ENCODE measurements at places on chromosomes 5 and 9.

- no peak for DNase-seq
Measured at GRCh38 chr5:149419532-149419858, 40.4 kb upstream of the IL17B start.

- DNase-seq, result no peak
Measured at GRCh38 chr9:135335691-135336181, 143.8 kb upstream of the PPP1R26 start.

DNA sequence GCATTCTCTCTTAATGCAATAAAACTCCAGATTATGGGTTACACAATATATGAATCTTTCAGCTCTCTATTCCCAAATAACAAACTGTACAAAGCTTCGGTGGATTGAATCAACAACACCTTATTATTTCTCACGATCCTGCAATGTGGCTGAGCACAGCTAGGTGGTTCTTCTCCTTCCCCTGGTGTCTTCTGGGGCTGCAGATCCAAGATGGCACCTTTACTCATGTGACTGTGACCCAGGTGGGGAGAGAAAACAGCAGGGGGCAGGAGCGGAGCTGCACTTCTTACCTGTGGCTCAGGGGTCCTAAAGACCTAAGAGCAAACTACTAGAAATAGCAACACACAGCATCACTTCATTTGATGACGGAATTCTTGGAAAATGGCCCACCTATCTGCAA is 233.1 kb downstream of the IRX1 start:
- DNase-seq, result no peak

DNA sequence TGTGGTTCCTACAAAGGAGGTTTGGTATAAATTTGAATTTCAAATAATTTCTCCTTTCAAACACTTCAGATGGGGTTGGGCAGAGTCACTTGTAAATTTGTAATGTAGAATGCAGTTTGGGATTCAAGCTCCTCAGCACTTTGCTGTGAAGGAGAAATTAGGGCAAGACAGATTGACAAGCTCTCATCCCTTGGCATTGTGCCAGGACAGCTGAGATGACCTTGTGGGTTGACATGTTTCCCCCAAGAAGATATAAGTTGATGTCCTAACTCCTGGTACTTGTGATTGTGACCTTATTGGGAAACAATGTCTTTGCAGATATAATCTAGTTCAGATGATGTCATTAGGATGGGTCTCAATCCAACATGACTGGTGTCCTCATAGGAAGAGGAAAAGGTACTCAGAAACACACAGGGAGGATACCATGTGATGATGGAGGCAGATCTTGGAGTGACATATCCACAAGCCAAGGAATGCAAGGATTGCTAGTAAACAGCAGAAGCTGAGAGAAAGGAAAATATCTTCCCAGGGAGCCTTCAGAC is 408.3 kb downstream of the MED10 start:
- no peak for DNase-seq

- no peak for DNase-seq
Measured at GRCh38 chr9:109910671-109911518, 130.9 kb downstream of the PALM2AKAP2 start.

- DNase-seq, result no peak
Measured at GRCh38 chr5:146313027-146313426, 25.6 kb upstream of the POU4F3 start.

- DNase-seq, result no peak
Measured at GRCh38 chr9:7392148-7392547, 407.4 kb downstream of the DMAC1 start.

DNA sequence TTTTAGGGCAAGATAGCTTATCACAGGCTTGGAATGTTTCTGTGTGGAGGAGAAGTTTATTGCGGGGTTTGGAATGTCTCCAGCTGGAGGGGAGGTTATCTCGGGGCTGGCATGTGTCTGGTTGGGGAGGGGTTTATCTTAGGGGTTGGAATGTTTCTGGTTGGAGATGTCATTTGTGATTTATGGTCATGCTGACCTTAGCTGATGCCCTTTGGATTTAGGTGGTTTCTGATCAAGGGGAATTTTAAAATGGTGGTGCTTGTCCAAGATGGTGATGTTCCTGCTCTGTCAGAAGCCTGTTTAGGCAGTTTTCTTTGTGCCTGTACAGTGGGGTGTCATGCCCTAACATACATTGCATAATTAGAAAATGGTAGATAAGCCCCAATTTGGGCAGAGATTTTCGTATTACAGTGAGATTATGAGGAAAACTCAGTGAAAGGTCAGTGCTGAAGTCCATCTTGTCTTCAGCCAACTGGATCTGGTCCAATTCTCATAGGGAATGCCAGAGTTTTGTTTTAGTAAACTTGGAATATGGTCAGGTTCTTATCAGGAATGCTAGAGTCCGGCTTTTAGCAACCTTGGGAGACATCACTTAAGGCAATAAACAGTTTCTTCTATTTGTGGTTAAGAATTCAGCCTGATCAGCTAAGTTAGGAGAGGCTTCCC is 14.3 kb downstream of the CDK20 start:
- DNase-seq, result no peak

DNA sequence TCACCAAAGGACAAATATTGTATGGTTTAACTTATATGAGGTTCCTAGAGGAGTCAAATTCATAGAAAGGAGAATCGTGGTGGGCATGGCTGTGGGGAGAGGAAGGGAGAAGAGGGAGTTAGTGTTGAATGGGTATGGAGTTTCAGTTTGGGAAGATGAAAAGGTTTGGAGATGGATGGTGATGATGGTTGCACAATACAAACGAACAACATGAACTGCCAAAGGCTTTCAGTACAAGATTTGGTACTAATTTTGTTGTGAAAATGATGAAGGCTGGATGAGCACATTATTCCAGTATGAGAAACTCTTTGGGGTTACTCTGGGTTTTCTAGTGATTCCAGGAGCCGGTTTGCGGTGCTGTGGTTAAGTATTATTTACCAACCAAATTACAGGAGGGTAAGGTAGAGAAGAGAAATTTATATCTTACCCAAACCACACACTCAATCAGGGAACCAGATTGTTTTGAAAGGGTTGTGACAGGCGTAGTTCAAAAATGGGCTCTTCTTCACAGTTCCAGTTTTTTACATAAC is 112.0 kb upstream of the TBC1D2 start:
- no peak for DNase-seq

DNA sequence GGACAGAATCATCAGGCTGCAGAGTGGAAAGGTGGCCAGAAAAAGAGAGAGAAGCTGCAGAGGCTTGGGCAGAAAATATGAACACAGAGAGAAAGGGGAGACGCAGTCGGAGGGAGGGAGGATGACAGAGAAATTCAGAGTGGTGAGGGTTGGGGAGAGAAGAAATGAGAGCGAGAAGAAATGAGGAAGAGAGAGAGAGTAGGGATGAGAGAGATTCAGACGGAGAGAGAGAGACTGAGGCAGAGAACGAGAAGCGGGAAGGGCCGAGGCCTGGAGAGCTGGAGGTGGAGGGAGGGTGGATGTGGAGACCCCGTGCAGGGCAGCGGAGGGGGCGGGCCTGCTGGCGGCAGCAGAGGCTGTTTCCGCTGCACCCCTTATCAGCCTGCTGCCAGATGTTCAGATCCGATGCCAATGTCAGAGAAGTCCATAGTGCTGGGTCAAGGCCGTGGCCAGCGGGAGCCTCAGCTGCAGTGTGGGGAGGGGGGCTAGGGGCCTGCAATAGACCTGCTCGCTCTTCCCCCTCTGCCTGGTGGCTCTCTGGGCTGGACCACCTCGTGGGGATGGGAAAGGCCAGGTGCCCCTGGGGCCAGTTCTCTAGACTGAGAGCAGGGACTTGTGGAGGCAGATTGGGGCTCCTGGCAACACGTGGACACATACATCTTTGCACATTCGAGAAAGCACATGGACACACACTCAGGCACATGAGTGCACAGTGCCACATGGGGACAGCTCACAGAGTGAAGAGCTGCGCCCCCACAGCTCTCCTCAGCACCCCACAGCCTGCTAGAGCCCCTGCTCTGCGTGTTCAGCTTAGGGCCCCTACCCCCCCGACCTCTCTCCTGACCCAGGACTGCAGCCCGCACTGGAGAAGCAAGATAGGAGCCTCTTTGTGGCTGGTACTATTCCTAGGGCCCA is 4.9 kb upstream of the NR5A1 start:
- no peak for DNase-seq
